ENCODE measurements at places on chromosomes 2 and 18.
A peak's percentile ranks its signal among the peaks of the same experiment; 100 is the strongest.

GRCh38 chr18:6934859-6935258, 182.7 kb downstream of the LAMA1 start:
- no peak for DNase-seq

DNA sequence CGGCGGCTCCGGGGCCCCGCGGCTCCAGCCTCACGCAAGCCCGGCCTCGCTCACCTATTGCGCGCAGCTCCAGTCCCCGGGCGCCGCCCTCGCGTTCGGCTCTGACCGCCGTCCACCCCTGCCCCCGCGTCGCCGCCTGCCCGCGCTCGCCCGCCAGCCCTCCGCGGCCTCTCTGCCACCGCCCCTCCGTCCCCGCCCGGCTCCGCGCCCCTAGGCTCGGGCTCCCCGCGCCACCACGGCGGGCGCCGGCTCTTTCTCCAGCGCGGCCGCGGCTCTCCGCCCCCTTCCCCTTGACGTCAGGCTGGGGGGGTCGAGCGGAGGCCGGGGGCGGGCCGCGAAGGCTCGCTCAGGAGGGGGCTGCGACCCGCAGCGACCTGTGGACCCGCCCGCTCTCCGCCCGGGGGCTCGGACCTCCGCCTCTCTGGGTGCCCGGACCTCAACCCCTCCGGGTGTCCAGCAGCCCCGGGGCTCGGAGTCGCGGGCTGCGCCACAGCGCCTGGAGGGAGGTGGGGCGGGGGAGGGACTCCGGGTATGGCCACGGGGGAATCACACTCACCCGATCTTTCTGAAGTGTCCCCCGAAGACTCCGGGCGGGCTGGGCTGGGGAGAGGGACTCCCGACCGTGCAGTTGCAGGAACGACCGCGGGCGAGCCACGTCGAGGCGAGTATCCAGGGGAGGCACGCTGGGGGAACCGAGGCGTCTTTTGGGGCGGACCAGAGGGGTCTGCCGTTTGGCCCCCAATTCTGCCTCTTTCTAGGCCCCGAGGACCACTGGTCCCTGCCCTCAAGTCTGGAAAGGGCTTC, at the start of gene SEMA4C:
SEMA4C (minus strand) TSS at position 259 of the 804 bp plus-strand sequence. CDS start 2,194 bp downstream, outside the sequence.
- DNase-seq, result peak; percentile 32

- no peak for DNase-seq
Measured at GRCh38 chr2:10171006-10171800, 48.7 kb downstream of the RRM2 start.

GRCh38 chr2:128543036-128543435, 224.4 kb upstream of the HS6ST1 start:
- no peak for DNase-seq

- DNase-seq, result no peak
Measured at GRCh38 chr2:9462886-9463697, 11.3 kb upstream of the IAH1 start.

GRCh38 chr2:172775319-172775718, 39.7 kb downstream of the RAPGEF4 start:
- no peak for DNase-seq

- no peak for DNase-seq
Measured at GRCh38 chr2:120365236-120365793, 19.4 kb downstream of the INHBB start.

- no peak for DNase-seq
Measured at GRCh38 chr18:79846936-79847557, 49.3 kb downstream of the KCNG2 start.

GRCh38 chr2:31967790-31968189, 43.0 kb downstream of the MEMO1 start:
- DNase-seq, result no peak

DNA sequence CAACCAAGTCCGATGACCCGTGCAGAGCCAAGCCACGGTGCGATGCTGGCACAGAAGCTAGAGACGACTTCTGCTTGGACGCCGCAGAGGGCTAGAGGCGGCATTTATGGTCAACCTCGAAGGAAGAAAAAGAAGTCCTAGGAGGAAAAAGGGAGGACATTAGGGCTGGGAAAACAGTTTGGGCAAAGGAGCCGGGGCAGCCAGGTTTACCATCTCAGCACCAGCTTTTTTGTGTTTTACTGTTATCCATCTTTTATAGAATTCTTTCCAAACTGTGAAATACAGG, 643 bp upstream of the DTNB start:
- no peak for DNase-seq

DNA sequence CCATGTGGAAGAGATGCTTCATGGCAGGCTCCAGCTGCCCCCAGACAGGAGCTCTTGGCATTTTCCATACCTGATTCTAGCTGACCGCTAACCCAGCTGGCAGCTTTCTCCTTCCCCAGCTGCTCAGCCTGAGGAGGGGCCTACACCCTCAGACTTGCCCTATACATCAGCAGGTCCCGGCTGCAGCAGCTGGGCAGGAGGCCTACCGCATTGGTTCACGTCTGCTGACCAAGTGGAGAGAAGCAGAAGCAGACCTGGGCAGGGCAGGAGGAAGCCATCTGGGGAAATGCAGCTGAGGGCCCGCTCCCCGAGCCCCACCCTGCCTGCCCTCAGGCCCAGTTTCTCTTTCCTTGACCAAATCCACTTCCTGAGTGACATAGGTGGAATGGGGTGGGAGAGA, 50.7 kb downstream of the LBH start:
- DNase-seq, result no peak

GRCh38 chr2:35871672-35872071, 483.9 kb upstream of the CRIM1 start:
- DNase-seq, result peak; percentile 4

DNA sequence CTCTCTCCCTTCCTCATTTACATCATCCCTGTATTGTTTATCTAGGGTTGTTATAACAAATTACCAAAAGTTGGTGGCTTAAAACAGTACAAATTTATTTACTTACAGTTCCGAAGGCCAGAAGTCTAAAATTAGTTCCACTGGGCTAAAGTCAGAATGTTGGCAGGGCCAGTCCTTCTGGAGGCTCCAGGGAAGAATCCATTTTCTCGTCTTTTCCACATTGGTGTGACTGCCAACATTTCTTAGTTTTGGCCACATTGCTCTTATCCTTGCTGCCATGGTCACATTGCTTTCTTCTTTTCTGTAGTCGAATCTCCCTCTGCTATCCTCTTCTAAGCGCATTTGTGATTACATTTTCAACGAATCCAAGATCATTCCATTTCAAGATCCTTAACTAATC, 34.7 kb downstream of the ICOS start:
- DNase-seq, result no peak

- DNase-seq, result no peak
Measured at GRCh38 chr2:43345391-43345813, 119.0 kb upstream of the ZFP36L2 start.

DNA sequence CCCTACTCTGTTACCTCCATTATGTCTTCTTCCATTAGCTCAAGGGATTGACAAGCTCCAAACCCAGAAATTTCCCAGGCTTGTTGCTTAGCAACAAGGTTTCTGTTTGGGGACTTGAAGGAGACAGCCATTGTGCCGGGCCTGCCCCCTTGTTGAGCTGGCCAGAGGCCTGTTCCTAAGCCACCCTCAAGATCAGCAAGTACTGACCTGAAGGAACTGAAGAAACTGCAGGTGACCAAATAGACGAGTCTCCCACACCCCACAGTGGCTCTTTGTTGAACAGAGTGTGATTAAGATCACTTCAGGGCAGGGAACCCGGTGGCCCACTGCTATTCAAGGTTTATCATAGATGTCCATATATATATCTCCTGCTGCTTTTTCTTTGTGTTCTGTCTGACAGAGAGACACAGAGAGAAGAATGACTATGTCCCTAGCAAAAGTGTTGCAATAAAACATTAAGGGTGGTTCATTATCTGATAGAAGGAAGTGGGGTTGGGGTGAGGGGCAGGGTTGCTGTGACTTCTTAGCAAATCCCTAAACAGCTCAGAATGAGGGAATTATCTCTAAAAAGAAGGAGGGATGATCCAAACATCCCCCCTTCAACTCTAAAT, 69.2 kb downstream of the RNF144A start:
- no peak for DNase-seq

GRCh38 chr2:52558265-52558664, 1209.3 kb upstream of the CHAC2 start:
- no peak for DNase-seq

Data from A549 (cell line).